Brain (organoid and tissue), 16 donors: ENCODE measurements at places on chromosomes 4 and X.

- no peak for DNase-seq
These were observed 82.1 kb downstream of the FIP1L1 start for GRCh38 chr4:53459548-53459947.

GRCh38 chrX:20529711-20530110 lies 263.0 kb upstream of the RPS6KA3 start:
- DNase-seq = no peak

DNA sequence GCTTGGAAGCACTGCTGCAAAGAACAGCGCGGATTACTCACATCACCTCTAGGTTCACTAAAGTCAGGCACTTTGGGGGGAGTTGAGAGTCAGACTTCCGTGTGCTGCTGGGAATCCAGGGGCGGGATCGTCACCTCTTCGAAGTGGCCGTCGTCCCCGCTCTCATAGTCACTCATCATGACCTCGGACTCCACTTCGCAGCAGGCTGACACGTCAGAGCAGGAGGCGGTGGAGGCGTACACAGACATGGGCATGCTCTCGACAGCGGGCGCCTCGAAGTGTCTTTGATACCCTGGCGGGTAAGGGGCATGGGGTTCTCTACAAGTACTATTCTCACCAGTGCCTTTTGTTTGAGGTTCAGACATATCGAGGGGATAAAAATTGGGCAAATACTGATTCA lies 33.1 kb upstream of the MTNR1A start:
- DNase-seq = no peak

DNA sequence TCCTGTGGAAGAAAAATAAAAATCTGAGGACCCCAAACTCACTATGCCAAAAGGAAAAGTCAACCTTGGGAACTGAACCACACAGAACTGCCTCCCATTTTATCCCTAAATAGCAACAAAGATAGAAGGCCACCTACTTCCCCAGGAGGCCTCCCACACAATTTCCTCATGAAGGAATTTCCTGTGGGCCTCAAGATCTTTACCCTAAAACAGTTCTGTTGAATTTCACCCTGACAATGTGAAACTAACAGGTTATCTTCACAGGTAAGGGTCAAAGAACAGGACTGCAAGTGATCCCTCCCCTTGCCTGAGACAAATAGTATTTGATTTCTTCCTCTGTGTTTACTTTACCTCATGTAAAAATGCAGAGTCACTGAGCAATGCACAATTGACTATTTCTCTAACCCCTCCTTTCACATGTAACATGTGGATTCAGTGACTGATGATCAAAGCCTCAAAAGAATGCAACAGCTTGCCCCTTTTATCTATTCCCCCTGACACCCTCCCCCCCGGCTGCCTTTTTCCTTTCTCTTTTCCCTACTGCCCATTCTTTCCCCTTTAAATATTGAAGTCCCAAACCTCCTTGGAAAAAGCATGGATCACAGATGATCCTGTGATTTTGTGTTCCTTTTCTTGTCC lies 33.3 kb downstream of the MEPE start:
- no peak for DNase-seq

GRCh38 chrX:153032397-153033118 lies 23.7 kb upstream of the PNMA3 start:
- DNase-seq = peak; percentile 78

DNA sequence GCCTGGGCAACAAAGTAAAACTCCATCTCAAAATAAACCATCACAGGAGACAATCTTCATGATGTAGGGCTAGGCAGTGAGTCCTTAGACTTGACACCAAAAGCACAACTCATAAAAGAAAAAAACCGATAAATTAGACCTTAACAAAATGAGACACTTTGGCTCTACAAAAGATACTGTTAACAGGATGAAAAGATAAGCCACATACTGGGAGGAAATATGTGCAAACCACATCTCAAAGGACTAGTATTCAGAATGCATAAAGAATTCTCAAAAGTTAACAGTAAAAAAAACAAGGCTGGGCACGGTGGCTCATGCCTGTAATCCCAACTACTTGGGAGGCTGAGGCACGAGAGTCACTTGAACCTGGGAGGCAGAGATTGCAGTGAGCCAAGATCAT lies 13.2 kb downstream of the EFHC2 start:
- DNase-seq = no peak

- DNase-seq = peak; percentile 78
These were observed 17.3 kb downstream of the CTPS2 start for GRCh38 chrX:16695079-16695676.

DNA sequence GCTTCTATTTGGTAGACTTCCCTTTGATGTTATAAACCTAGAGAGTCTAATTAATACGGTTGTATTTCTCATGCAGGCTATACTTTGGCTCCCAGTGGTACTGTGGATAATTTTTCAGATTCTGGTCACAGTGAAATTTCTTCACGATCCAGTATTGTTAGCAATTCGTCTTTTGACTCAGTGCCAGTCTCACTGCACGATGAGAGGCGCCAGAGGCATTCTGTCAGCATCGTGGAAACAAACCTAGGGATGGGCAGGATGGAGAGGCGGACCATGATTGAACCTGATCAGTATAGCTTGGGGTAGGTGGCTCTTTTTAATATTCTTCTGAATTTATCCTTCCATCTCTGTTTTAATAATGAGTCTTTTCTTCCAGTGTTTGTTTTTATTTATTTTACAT lies 249.7 kb downstream of the RAPGEF2 start:
- peak; percentile 42 for DNase-seq

DNA sequence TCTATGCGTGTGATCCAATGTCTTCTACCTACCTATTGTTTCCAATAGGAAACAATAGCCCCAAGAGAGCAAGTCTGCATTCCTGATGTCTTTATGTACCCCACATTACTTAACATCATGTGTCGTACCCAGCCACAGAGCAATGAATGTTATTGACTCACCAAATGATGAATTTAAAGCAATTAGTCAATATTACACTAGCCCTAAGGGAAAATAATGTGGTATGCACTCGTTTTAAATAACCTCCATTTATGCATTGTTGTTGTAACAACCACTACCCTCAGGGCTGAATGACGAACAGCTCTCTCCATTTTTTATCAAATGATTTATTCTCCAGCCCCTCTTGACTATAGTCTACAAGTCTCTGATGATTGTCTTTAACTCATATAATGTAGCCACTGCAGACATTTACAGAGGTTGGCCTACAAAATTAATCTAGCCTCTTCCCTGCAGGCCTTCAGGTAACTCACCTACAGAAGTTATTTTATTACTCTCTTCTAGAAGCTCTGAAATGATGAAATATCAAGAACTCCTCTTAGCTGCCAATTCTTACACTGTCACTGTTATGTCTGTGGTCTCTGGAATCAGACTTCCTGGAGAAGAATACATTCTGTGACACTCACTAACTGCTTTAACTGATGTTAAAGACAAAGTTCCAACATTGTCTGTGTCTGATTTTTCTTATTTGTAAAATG lies 601.7 kb upstream of the GRIA3 start:
- DNase-seq = no peak

DNA sequence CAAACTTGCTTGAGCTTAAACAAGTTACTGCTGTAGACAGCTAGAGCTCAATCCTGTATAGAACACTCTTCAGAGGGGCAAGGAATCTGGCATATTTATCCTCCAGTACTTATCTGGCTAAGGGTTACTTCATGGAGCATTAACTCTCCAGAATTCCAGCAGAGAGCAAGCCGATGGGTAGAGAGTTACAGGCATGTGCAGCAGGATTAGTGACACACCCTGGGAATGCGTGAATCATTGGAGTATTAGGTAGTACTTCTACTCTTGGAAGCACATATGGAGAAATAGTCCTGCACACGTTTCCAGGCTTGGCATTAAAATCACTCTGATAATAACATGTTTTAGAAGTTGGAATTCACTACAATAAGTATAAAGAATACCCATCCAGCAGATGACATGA lies 35.4 kb downstream of the GRXCR1 start:
- DNase-seq = no peak

- DNase-seq = no peak
These were observed 32.2 kb downstream of the PLS3 start for GRCh38 chrX:115592997-115593734.

DNA sequence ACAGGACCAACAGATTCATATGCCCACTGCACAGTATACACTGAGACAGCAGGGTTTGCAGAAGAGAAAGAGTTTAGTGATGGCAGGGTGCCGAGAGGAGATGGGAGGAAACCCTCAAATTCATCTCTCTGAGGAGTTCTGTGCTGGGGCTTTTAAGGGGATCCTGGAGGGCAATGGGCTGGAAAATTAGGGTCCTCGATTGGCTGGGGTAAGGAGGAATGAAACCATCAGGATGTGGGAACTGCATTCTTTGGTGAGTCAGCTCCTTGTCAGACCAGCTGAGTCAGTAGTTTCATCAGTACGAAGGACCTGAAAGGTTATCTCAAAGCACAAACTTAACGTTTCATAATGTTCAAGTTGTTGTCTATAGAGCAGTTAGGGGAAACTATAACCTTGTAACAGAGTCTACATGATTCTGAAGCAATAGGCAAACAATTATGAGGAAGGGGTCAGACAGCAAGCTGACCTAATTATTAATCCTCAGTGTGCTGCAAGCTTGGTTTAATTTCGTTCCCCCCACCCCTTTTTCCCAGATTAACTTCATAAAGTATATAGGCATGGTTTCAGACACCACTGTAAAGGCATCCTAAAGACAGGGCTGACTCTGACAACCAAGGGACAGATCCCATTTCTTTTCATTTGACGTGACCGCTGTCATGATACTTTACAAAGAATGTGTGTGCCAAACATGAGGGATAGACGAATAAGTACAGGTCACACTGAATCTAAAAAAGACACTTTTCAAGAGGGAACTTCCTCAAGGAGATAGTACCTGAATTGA lies 1.5 kb upstream of the MSMO1 start:
- peak; percentile 43 for DNase-seq

DNA sequence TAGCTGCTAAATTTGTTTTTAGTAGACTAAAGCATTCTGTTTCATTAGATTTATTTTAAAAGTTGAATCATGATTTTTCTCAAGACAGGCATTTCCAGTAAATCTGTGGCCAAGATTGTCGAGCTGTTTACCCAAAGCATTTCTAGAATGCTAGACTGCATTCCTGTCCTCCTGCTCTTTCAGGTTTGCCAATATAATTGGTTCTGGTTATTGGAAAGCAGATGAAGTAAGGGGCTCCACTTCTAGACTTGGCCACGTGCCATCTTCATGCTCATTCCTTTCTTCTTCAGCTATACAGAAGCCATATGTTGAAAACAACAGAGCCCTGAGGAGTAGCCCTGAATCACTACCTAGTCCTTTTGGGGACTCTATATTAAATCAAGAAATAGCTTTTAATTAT lies 62.5 kb downstream of the PGRMC2 start:
- DNase-seq = peak; percentile 47

- DNase-seq = no peak
These were observed 110.8 kb upstream of the NOCT start for GRCh38 chr4:138904793-138905192.

DNA sequence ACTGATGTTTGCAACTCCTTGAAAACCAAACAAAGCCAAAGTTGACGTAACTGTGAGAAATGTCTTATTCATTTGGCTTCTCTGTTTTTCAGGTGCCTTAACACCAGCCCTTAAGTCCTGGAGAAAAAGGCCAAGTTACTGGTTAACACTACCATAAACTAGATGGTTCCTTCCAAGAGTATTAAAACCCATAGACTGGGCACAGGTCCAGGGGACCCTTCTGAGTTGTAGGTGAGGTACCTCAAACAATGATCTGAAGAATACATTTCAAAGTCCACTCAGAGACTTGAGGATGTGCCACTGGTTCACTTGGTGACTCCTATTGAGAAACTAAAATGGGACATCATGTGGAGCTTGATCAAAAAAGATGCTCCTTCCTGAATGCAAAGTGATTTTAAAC lies 87.0 kb downstream of the NKX6-1 start:
- no peak for DNase-seq

GRCh38 chrX:125398959-125399440 lies 79.3 kb downstream of the TEX13C start:
- DNase-seq = no peak

DNA sequence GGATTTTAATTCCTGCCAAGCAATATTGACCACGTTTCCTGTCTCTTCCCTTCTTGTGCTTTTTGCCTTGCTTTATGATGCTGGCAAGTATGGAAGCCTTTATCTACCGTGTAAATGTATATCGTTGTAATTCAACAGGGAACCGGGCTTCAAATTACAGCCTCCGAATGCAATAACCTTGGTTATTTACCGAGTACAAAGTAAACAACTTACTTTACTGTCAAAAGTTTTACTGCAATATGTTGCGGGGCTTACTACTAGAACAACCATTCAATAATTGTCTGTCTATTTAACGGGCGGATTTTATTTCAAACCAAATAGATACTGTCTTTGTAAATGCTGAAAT lies 73.1 kb downstream of the PALLD start:
- DNase-seq = no peak

GRCh38 chr4:24753519-24753918 lies 41.9 kb upstream of the SOD3 start:
- DNase-seq = no peak

DNA sequence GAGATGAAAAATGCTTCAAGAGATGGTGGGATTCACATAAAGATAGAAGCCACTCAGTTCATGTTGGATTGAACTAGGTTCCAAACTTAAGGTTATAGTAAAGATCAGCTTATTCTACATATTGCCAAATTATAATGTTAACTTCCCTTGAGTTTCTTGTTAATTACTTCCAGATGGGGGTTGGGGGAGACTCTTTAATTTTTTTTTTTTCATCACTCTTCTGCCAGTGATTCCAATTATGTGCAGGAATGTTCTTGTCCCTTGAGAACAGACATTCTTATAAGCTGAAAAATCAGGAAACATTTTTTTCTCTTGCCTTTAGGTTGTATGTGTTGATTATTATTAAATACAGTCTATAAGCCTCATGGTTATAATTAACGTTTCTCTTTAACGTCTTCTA lies 30.0 kb downstream of the MND1 start:
- DNase-seq = peak; percentile 6

DNA sequence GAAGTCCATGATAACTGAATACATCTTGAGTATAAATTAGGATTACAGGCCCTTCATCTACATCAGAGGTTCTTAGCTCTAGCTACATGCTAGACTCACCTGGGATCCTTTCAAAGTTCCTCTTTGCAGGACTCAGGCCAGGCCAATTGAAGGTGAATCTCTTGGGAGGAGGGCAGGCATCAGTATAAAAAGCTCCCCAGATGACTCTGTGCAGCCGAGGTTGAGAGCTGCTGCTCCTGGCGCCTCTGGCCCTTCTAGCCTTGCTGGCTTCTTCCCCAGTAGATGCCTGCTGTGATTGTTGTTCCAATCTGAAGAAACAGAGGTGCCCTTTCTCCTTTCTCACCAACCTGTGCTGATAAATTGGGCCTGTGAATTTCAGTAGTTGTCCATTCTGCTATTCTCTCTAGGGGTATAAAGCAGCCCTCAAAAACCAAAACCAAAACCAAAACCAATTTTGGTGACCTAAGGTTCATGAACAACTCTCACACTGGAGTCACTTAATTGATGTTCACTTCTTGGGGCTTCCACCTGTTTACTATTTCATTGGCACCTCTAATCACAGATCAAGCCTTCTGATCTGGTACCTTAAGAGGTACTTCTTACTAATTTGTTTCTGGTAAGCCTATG lies 78.7 kb downstream of the SUPT20HL2 start:
- no peak for DNase-seq
